ENCODE measurements at places on chromosomes 6 and 20.

GRCh38 chr6:102474041-102474807 lies 1080.7 kb downstream of the GRIK2 start:
- no peak for DNase-seq

DNA sequence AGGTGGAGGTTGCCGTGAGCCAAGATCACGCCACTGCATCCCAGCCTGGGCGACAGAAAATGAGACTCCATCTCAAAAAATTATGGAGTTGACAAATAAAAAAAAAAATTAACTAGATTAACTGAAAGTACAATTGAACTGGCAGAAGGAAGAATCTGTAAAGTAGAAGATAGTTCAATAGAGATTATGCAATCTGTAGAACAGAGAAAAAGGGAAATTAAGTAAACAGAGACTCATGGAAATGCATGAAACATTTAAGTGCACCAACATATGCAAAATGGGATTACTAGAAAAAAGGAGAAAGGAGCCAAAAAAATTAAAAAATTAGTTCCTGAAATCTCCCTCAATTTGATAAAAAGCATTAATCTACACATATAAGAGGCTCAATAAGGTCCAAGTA lies 188.8 kb upstream of the KHDRBS2 start:
- DNase-seq, result no peak

GRCh38 chr6:18501663-18502013 lies 114.5 kb downstream of the RNF144B start:
- DNase-seq, result peak; percentile 88

GRCh38 chr6:157885876-157886275 lies 62.8 kb downstream of the SNX9 start:
- DNase-seq, result no peak

DNA sequence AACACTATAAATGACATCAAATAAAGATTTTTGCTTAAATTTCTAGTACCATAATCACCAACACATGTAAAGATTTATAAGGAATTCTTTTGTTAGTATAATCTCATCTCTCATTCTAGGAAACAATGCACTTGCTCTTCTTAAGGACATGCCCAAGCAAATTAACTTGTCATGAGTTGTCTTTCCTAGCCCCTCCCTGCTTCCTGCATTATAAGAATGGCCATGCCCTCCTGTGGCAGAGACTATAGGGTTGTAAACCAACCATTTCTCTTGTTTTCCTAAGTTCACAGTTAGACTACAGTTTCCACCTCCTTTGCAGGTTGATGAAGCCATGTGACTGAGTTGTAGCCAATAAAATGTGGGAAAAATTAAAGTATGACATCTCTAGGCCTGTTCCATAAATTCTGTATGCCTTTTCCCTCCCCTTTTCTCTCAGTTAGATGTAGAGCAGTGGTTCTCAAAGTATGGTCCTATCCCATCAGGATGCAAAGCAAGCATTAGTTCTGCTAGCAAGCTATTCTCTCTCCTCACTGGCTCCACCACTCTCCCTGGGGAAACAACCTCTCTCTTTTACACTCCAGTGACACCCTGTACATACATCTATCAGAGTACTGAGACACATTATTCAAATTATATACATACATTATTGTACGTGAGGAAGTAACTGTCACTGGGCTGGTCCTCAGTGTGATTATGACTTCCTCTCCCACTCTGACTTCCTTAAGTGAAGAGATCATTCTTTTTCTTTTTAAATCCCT lies 295.0 kb downstream of the PKHD1 start:
- DNase-seq, result no peak

DNA sequence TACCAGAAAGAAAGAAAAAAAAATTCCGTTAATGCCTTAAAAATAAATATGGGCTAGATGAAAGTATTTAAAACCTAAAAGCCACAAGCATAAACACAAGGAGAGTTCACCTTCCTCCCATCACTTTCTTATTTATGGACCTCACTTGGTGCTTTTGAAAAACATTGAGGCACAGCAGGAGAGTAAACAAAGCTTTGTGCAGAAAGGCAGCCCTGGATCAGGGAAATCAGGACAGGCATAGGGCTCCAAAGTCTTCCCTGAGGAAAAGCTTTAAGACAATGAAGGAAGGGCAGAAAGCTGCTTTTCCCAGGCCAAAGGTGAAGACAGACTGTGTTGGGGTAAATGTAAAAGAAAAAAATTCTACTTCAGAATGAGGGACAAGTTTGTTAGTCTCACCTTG lies 207.9 kb downstream of the CLVS2 start:
- DNase-seq, result no peak

DNA sequence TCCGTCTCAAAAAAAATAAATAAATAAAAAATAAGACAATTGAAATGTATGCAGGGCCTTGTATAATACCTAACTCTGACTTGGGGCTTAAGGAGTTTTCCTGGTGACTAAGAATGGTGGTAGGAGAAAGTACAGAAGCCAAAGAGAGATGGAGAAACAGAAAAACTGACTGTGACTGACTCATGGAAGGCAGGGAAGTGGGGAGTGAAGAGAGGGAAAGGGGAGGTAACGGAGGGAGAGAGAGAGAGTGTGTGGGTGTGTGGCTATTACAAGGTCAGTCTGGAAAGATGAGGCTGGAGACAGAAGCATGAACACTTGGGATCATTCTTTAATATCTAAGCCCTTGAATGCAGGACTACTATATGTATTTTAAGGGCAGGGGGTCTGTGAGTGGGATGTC lies 38.5 kb downstream of the SNRNP48 start:
- no peak for DNase-seq

DNA sequence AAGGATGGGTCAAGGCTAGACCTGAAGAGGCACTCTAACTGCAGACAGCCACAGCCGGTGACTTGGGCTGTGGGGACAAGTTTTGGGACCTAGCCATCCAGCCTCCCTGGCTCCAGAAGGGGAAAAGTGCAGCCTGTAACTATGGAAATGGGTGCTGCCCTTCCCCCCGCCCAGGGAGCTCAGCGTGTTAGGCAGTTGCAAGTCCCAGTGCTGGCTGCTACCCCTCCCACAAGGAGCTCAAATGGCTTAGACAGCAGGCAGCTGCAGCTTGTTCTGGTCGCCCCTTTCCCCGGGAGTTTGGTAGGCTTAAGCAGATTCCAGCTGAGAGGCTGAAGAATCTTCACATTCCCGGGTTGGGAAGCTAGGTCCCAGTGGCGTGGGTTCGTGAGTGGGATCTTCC lies 162.6 kb downstream of the FAM83B start:
- DNase-seq, result no peak

- no peak for DNase-seq
Observed at GRCh38 chr6:170561555-170561954, 7.4 kb downstream of the TBP start.

GRCh38 chr6:130966344-130966980 lies 96.6 kb downstream of the EPB41L2 start:
- DNase-seq, result no peak

DNA sequence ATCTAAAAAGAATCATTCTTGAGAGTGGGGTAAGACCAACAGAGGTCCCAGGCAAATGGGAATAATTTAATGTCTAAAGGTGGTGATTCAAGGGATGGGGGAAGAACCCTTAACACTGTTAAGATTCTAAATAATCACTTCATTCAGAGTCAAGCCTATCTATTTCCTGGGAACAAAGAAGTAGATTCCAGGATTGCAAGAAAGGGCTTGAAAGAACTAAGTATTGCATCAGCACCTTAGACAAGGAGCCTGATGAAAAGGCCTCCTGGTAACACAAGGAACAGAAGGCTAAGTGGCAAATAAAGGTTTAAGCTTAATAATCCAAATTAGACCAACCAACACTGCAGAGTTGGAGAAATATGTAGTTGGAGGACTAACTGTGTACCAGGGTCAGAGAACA lies 620.7 kb upstream of the BTBD3 start:
- DNase-seq, result no peak

DNA sequence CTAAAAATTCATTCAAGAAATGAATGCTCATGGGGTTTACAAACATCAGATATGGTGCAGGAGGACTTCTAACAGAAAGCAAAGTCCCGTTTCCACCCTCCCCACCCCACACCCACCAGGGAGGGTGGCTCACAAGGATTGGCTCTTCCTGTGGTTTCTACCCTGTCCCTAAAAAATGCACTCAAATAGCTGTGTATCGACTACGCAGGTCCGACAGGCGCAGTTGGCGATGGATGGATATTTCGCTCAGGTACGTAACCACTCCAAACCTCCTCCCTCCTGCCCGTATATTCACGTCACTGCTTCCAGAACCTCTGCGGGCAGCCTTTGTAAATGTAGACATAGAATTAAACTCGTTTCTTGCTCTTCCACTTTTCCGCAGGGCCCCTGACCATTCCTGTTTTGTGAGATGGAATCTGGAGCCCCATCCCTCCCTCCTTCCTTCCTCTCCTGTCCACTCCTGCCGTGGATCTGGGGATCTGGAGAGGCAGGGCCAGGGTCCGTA lies 264.3 kb downstream of the BMP7 start:
- DNase-seq, result no peak

- no peak for DNase-seq
Observed at GRCh38 chr6:101268541-101268940, 125.0 kb upstream of the GRIK2 start.

DNA sequence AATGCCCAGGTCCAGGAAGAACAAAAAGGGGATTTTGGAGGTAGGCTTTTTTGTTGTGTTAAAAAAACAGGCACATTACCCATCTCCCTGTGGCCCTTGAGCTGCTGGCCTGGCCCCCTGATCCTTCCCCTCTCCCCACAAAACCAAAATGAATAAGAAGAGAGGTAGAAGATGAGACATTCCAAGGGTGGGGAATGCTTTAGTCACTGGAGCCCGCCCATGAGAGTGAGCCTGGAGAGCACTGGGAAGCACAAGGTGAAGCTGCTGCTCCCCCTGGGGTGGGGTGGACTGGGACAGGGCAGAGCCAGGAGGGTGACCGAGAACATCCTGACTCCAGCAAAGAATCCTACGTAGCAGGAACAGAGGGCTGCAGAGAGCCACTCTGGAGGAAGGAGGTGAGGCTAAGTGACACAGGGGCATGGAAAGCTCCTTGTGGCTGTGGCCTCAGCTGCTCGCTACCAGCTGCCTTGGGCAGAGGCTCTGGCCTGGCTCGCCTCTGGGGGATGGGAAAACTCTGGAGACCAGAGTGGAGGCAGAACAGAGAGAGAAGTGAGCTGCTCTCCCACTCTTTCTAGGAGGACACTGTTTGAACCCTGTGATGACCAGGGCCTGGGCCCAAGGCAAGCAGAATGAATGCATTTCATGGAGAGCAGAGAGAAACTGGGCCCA lies 48.3 kb downstream of the AKAP7 start:
- DNase-seq, result no peak

GRCh38 chr6:149646599-149646998 lies 1.9 kb downstream of the KATNA1 start:
- no peak for DNase-seq

- no peak for DNase-seq
Observed at GRCh38 chr6:111806165-111806547, 67.1 kb downstream of the FYN start.

DNA sequence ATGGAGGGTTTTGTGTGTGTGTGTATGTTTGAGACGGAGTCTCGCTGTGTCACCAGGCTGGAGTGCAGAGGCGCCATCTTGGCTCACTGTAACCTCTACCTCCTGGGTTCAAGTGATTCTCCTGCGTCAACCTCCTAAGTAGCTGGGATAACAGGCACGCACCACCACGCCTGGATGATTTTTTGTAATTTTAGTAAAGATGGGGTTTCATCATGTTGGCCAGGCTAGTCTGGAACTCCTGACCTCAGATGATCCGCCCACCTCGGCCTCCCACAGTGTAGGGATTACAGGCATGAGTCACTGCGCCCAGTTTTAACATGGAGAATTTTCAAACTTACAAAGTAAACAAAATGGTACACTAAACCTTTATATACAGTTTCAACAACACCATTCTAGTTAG lies 22.8 kb downstream of the AMD1 start:
- no peak for DNase-seq

DNA sequence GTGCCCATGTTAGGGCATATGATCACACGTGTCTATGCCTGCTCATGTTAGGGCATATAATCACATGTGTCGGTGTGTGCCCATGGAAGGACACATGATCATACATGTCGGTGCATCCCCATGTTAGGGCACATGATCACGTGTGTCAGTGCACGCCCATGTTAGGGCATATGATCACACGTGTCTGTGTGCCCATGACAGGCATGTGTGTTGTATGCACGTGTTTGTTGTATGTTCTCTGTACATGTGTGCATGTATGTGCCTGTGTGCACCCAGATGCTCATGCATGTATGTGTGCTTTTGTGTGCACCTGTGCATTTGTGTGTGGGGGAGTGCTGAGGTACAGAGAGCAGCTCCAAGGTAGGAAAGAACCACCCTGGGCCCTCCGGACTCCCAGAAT lies 29.8 kb downstream of the YTHDF1 start:
- DNase-seq, result no peak

GRCh38 chr6:150641398-150642139 lies 41.9 kb downstream of the PLEKHG1 start:
- no peak for DNase-seq

- no peak for DNase-seq
Observed at GRCh38 chr6:163085861-163086623, 328.5 kb upstream of the QKI start.

GRCh38 chr20:8242827-8243724 lies 111.0 kb downstream of the PLCB1 start:
- DNase-seq, result no peak

- DNase-seq, result no peak
Observed at GRCh38 chr6:143234734-143235133, 174.0 kb downstream of the AIG1 start.

DNA sequence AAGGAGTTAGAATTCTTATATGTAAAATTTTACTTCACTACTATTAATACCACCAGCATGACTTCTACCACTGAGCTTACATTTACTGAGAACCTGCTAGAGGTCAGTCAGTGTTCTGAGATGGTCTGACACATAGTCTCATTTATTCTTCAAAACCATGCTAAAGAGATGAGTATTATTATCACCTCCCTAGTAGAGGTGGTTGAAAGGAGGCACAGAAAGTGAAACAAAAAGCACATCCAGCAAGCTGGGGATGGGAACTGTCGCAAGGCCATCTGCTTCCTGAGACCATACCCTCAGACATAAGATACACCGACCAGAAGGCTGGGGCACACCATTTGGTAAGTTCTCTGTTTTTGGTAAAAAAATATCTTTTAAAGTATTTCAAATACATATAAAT lies 137.7 kb downstream of the INSM1 start:
- DNase-seq, result no peak
